ENCODE measurements at places on chromosomes 3 and 15. TPM values are rescaled to one million over a fixed set of nuclear protein-coding genes. Genes with fewer than 3 reads are reported as not detected.

Gene CHL1
- 106 TPM for total RNA-seq

Gene NEK11
- total RNA-seq, result 1.8 TPM

Gene CCR8
- total RNA-seq, result not detected

Gene THBS1
- total RNA-seq, result 8.2 TPM

Gene GOLGA6A
- not detected for total RNA-seq

Gene TP63
- total RNA-seq, result not detected

Gene PARP3
- 7.9 TPM for total RNA-seq

Gene ATP13A5
- total RNA-seq, result not detected

Gene DAZL
- total RNA-seq, result not detected

GRCh38 chr3:117427081-117427480 lies 717.5 kb downstream of the TUSC7 start:
- DNase-seq, result no peak

DNA sequence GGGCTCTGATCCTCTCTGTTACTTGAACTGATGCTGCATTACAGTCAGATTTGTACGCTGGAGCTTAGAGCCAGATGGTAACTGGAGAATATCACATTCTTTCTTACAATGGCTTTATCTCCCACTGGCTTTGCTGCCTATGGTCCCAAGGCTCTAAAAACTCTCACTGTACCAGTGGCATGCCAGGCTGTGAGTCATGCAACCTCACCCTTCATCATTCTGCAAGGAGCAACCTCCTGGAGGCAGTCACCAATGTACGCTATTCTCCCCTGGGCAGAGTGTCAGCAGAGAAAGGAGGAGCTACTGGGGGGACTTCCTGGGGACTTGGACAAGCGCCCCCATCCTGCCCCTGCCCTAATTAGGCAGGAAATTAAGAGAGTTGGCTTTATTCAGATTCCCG lies 97.9 kb upstream of the EIF1B start:
- DNase-seq, result no peak

DNA sequence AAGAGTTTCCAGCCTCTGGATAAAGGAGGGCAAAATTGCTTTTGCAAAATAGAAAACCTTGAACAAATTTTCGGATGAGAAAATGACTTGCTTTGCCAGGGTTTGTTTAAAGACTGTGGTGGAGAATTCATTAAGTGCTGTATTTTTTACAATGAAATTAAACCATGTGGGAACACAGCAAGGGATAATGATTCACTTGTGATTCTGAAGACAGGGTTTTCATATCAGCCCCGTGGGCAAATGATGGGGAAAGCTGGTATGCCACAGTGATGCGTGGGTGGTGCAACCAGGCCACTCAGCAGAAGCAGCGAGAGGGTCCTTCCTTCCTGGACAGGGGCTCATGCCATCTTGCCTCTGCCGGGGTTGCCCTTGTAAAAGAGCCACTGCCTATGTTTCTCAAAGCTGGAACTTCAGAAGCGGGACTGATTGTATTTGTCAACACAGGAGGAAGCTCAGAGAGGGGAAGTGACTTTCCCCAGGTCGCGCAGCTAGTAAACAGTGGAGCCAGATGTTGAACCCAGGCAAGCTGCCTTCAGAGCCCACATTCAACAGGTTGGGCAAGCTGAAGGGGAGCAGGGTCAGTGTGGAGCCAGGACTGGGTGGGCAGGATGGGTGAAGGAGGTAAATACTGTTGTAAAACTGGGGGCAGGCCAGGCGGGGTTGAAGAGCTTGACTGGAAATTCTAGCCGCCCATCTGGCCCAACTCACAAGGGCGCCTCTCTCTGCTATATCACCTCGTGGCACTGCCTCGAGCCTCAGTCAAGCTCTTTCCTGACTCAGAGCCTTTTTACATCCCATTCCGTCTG lies 79.1 kb downstream of the TOP2B start:
- DNase-seq, result peak; percentile 44

- DNase-seq, result no peak
Measured at GRCh38 chr3:37041546-37042195, 48.4 kb downstream of the MLH1 start.

DNA sequence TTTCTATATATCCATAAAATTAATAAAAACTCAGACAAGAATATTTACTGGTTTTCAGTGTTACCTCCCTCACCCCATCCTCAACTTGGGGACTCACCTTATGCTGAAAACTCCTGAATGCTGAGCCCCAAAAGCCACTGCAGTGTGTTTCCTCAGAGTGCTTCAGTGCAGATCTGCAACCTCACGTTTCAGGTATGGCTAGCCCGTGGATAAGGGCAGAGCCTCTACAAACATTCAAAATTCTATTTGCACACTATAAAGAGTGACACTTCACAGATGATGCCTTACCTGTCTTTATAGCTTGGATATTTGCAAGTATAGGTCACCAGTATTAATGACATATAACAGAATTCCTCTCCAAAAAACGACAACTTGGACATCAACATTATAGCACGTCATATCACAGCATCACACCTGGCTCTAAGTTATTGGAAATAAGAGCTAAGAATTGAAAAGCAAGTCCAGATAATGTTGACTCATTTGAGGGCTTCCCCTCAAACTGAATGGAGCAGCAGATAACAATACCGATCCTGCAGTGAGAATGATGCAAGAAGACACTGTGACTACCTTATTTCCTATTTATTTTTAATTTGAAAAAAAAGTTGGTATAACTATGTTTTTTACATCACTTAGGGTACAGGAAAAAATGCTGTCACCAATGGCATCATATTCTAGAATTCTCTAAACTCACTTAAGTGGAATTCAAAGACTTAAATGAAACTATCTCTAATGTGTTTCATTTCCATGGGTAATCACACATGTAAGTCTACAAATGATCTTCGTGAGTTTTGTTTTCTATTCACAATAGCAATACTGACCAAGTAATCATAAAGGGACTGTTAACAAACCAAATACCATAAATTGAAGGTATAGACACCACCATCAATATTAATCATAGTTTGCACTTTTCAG lies 40.7 kb upstream of the RSL24D1 start:
- no peak for DNase-seq

DNA sequence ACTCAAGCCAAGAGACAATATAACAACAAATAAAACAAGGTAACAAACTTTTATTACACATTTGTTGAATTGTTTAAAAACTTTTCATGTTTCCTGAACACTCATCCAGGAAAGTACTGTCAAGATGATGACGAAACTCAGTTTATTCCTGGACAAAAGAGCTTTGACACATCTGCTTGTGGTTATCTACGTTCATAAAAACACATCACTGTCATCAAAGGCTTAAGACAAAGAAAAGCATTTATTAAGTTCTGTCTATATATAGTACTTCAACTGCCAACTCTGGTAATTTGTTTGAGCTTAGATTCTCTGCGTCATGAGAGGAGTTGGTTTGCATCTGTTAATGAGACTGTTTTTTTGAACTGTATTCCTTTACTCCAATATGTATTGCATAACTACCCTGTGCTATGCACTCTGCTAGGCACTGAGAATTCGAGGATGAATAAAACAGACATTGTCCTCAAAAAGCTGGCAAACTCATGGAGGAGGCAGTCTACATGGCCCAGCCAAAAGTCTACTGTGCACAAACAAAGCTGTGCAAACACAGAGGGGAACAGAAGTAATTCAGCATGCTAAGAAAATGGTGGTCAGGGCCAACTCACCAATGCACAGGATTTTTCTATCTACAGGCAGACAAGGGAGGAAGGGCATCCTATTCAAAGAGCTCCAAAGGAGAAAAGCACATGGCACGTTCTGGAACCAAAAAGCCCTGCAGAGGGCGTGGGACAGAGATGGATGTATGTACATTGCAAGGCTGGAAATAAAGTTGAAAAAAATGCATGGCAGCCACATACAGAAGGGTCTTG lies 21.5 kb downstream of the PLD1 start:
- DNase-seq, result peak; percentile 99

GRCh38 chr15:48459571-48460442 lies 128.6 kb downstream of the DUT start:
- no peak for DNase-seq

GRCh38 chr3:115819785-115820384 lies 196.6 kb downstream of the GAP43 start:
- peak; percentile 87 for DNase-seq

GRCh38 chr3:113744941-113745755 lies 901 bp downstream of the NAA50 start:
- DNase-seq, result peak; percentile 85

DNA sequence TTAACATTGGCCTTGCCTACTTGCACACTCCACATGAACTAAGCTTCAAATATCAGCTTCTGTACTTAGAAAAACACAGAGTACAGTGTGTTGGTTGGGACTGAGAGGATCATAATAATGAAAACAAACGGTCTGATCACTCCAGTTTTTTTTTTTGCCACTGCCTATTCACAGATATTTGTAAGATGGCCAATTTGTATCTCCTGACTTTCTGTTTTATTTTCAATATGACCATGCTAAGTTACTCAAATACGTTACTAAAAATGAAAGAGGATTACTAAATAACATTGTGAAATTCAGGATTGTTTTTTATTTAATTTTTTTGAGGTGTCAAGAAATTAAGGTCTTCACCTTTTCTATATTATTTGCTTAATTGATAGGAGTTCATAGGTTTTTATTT lies 595.1 kb downstream of the TUSC7 start:
- DNase-seq, result no peak

- no peak for DNase-seq
Measured at GRCh38 chr15:69537901-69538300, 85.3 kb downstream of the RPLP1 start.

DNA sequence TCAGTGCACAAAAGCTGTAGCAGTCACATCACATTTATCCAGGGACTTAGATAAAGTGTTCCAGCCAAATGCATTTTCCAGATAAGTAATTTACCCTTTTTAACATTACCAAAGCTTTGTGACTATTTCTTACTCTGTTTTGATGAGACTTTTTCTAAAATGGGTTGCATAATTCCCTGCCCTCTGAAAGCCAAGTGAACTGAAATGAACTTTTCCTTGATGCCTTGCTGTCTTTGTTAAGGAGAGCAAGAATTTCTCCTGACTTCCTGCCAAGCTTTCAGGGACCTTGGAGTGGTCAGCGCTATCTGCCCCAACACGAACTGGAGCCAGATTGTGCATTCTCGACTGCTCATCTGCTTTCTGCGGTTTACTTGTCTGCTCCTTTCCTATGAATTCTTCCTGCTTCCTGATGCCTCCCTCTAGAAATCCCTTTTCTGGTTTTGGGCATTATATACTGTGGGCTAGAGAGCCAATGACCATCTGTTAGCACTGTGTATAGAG lies 34.8 kb downstream of the EIF4E3 start:
- peak; percentile 57 for DNase-seq

DNA sequence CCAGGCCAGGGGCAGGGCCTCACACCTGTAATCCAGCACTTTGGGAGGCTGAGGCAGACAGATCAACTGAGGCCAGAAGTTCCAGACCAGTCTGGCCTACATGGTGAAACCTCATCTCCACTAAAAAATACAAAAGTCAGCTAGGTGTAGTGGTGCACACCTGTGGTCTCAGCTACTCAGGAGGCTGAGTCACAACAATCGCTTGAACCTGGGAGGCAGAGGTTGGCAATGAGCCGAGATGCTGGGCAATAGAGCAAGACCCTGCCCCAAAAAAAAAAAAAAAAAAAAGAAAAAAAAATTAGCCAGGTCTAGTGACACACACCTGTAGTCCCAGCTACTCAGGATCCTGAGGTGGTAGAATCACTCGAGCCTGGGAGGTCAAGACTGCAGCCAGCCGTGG lies 18.8 kb downstream of the MYO9A start:
- no peak for DNase-seq

DNA sequence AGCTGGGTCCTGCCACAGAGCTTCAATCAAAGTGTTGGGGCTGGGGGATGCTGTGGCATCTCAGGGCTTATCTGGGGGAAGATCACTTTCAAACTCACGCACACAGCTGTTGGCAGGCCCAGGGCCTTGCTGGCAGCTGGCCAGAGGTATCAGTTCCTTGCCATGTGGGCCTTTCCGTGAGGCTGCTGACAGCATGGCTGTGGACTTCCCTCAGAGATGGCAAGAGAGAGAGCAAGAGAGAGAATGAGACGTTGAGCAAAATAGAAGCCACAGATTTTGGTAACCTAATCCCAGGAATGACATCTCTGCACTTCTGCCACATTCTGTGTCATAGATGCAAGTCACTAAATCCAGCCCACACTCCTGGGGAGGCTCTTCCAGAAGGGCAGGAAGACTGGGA lies 91.0 kb downstream of the TPRG1 start:
- no peak for DNase-seq

DNA sequence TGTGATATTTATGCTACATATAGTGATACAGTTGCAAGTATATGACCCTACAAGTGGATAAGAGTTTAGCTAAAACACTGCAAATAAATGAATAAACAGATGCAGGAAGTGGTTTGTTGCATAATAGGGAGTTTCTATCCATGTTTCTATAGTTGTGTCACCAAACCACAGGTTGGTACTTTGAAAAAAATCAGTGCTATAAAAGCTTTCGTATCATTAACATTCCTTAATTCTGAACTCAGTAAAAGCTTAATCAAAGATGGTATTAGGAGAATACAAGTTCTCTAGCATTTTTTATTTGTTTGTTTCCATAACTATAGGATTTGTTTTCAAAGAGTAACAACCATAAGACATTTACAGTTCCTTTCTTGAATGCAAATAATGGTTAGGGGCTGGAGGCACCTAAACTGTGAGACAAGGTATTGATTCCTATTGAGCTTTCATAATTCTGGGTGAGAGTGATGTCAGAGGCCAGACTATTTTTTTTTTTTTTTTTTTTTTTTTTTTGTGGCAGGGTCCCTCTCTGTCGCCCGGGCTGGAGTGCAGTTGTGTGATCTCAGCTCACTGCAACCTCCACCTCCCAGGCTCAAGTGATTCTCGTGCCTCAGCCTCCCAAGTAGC lies 29.6 kb downstream of the CPOX start:
- DNase-seq, result no peak

DNA sequence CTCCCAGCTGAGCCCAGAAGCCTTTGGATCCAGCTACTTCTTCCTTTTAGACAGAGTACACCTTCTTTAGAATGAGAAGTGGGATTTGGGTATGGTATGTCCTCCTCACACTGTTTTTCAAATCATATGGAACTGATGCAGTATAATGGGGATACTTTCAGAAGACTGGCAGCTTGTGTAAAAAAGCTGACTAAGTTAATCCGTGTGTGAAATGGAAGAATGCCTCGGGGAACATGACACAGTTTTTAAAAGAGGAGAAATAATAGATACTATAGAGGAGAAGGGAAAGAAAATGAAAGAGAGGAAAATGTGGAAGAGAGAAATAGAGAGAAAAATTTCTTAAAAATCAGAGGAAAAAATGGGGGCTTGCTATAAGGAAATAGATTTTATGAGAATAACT lies 47.7 kb downstream of the TUSC7 start:
- peak; percentile 12 for DNase-seq

GRCh38 chr15:85381850-85382751 lies 1.7 kb downstream of the AKAP13 start:
- no peak for DNase-seq

GRCh38 chr3:197507081-197507480 lies 48.7 kb downstream of the BDH1 start:
- no peak for DNase-seq

GRCh38 chr3:153290268-153291015 lies 128.4 kb downstream of the RAP2B start:
- DNase-seq, result peak; percentile 72

DNA sequence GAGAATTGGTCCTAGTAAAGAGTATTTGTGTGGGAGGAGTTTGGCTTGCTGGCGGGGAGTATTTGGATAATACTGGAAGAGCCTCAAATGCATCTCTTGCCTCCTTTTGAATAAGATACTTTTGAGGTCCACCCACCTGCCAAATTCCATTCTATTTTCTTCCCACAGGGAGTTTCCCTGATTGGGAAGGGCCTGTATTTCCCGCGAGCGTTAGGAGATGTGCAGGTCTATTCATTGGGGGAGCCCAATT lies 406 bp upstream of the RASA2 start:
- no peak for DNase-seq

All from SK-MEL-5 (cell line).